Stimulated activated CD4-positive, alpha-beta T cell treated with anti-CD3 and anti-CD28 coated beads, Interleukin-4, amount 100 ng/mL, for 24 hours (primary cell): ENCODE measurements at places on chromosomes 1 and 21.

- DNase-seq = no peak
Measured at GRCh38 chr21:45279446-45280177, 8.1 kb downstream of the POFUT2 start.

DNA sequence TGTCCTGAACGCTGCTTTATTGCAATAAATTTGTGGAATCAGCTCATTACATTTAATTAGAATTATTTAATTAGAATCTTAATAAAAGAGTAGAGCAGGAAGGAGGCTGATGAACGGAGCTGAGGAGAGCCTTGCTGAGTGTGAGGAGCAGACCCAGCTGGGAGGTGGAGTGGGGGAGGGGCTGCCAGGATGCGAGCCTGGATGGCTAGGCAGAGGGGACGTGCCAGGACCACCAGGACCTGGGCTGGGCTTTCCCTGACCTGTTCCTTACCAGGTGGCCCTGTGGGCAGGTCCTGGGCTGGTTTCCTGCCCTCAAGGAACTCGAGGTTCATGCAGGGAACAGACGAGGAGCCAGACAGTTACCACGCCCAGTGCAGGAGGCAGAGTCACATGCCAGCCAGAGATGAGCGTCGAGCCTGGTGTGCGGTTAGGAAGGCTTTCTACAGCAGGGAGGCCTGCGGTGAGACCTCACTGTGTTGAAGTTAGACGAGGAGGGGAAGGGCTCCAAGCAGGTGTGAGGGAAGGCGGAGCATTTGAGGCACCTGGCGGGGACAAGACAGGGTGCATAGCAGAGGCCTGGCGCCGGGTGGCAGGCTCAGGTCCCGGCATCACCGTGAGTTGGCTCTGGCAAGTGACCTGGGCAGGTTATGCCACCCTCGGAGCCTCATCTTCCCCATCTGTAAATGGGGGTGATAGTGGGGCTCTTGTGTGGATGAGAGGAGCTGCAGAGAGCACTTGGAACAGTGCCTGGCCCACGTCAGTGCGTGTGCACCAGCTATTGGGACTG lies 33.9 kb downstream of the LDLRAP1 start:
- DNase-seq = no peak

GRCh38 chr1:206698011-206698410 lies 13.3 kb downstream of the MAPKAPK2 start:
- DNase-seq = no peak

GRCh38 chr1:8201331-8201861 lies 116.5 kb upstream of the SLC45A1 start:
- DNase-seq = no peak

DNA sequence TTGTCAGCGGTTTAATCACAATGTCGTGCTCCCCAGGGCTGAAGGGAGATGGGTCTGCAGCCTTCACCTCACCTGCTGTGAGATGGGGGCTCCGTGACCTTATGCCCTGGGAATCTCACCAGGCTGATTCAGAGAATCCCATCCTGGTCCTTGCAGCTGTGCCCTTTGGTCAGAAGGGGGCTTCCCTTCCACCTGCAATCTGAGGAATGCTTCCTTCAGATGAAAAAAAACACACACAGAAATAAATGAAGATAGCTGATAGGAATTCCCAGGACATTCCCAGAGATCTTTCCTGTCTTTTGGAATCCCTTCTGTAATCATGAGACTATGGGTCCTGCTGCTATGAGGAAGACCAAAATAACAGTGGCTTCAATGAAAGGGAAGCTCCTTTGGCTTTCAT lies 127.0 kb upstream of the VAMP3 start:
- no peak for DNase-seq

DNA sequence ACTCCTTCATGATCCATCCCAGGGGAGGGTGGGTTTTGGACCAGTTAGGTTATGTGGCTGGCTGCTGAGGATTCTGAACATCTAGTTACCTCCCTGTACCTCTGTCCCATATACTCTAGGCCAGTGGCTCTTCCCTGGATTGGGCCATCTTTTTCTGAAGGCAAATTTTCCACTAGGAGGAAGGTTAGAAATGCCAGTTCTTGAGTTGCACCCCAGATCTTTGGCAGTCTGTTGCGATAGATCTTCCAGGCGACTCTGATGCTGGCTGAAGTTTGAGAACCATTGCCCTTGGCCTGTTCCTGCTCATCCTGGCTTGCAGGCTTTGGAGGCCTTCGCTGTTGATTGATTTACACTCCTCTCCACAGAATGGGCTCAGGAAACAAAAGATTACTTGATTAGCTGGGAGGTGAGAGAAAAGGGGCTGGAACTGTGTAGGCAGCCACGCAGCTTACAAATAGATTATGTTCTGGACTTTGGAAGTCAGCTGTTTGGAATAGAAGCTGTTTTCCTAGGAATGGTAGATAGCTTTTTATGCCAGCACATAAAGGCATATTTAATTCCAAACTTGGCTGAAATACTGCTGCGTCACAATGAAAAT lies 110.1 kb downstream of the MRPS6 start:
- DNase-seq = no peak

DNA sequence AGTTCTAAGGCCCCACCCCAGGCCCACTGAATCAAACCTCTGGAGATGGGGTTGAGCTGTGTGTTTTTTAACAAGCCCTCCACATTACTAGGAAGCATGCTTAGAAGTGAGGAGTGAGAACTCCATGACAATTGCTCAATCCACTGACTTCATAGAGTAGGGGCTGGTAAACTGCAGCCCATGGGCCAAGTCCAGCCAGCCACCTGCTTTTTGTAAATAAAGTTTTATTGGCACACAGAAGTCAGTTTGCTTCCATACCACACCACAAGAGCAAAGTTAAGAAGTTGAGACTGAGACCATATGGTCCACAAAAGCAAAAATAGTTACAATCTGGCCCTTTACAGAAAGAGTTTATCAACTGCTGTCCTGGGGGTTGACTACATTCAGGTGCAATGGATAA lies 309.2 kb downstream of the SETD4 start:
- DNase-seq = no peak

GRCh38 chr1:153465811-153466636 lies 5.6 kb upstream of the S100A7 start:
- DNase-seq = peak; percentile 72

- no peak for DNase-seq
Measured at GRCh38 chr1:187878883-187879282, 1050.1 kb downstream of the PLA2G4A start.

- no peak for DNase-seq
Measured at GRCh38 chr1:203371288-203371687, 20.4 kb upstream of the FMOD start.

DNA sequence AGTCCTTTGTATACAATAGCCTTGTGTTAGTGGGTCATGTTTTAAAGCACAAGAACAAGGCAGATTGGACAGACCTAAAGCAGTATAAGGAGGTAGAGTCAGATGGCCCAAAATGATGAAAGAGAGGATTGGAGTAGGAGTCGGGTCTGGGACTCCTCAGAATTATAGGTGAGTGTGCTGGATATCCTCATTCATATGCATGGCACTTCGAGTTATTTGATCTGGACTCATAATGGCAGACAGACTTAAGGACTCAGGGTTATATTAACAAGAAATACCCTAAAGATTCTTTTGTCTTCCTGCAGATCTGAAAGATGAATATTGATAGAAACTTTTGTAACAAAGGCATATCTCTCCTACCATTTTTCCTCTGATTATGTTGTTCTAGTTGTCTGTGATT lies 92.7 kb downstream of the GABPA start:
- DNase-seq = no peak

GRCh38 chr21:29822064-29822463 lies 117.7 kb downstream of the GRIK1 start:
- no peak for DNase-seq
